ENCODE measurements at places on chromosomes 7 and 10. TPM values are rescaled to one million over a fixed set of nuclear protein-coding genes. Genes with fewer than 3 reads are reported as not detected.

The UPK3BL1 gene
- total RNA-seq = 65.0 TPM

The POT1 gene
- 16.1 TPM for total RNA-seq

DNA sequence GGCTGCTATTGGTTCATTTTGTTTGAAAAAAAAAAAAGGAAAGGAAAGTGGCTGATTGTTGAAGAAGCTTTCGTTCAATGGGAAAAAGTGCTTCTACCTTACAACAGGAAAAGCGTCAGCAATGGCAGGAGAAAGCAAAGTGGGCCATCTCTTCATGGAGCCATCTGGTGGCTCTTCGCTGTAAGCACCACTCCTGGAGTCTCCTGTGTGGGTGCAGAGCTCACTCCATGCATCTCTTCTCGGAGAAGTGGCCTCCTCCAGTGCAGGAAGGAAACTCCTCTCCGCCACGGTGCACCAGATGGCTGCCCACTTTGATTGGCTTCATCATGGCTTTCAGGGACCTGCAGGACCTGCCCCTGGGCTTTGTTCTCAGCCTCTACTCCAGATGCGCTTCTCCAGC is 250.9 kb downstream of the PTEN start:
- H3K36me3 ChIP-seq = no peaks in the 10 kb centered on the region
- peaks cover 14% of the 10 kb centered on the region for H3K4me1 ChIP-seq
- H3K27me3 ChIP-seq = no peaks in the 10 kb centered on the region
- H3K27ac ChIP-seq = no peak overlapping the region
- peak; percentile 77 for DNase-seq

DNA sequence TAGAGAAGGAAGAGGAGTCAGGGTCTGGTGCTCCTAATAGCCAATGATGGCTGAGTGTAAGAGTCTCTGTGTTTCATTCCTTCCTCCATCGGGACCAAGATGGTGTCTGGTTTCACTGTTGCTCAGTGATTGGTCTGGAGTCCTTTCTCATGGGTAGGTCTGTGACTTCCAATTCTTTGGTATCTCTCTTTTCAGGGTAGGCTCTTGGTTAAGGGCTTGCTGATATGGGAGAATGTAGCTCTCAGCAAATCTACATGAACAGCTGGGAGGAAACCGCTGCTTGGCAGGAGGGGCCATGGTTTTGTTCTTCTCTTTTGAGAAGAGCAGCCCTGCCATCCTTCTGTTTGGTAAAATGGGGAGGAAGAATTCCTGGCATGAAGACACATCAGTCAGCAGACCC is 209.1 kb upstream of the PODXL start:
- no peak for DNase-seq
- H3K27ac ChIP-seq = no peak overlapping the region
- H3K4me3 ChIP-seq = no peak overlapping the region
- H3K36me3 ChIP-seq = no peaks in the 10 kb centered on the region
- no peaks in the 10 kb centered on the region for H3K27me3 ChIP-seq

- H3K27me3 ChIP-seq = no peaks in the 10 kb centered on the region
- no peak overlapping the region for H3K27ac ChIP-seq
- no peaks in the 10 kb centered on the region for H3K36me3 ChIP-seq
- DNase-seq = no peak
- peaks cover 7% of the 10 kb centered on the region for H3K4me1 ChIP-seq
Observed at GRCh38 chr7:116698930-116699721, 27.1 kb downstream of the MET start.

DNA sequence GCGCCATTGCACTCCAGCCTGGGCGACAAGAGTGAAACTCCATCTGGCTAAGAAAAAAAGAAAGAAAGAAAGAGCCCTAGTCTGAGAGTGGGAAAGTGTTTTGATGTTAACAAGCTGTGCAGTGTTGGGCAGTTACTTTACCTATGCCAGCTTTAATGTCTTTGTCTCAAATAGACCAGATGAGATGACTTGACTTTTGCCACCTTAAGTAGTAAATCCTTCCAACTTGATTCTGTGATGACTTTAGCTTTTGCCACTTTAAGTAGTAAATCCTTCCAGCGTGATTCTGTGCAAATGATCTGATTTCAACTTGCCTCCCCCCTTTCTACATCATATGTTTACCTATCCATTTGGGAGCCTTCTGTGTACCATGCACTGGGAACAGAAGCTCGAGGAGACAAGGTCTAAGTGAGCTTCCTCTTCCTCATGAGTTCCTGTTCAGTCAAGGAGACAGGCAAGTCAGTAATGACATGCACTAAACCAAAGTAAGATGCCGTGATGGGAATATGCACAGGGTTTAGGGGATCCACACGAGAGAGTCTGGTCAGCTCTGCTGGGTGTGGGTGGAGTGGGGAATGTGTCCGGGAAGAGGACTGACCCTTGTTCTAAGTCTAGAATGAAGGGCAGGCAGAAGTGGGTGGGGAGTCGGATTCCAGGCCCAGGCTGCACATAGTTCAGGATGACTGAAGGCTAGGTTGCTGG is 17.2 kb downstream of the INPP5F start:
- H3K4me3 ChIP-seq = no peak overlapping the region
- no peak for DNase-seq
- H3K4me1 ChIP-seq = peaks cover 2% of the 10 kb centered on the region
- no peaks in the 10 kb centered on the region for H3K27me3 ChIP-seq

- no peak overlapping the region for H3K4me3 ChIP-seq
- H3K27ac ChIP-seq = no peak overlapping the region
- DNase-seq = peak; percentile 82
- peaks cover 16% of the 10 kb centered on the region for H3K36me3 ChIP-seq
- no peaks in the 10 kb centered on the region for H3K4me1 ChIP-seq
Observed at GRCh38 chr10:132729810-132730572, 56.0 kb downstream of the NKX6-2 start.

- H3K4me3 ChIP-seq = peak overlapping the region; percentile 34
- no peaks in the 10 kb centered on the region for H3K27me3 ChIP-seq
- peaks cover 10% of the 10 kb centered on the region for H3K4me1 ChIP-seq
- peak overlapping the region; percentile 7 for H3K27ac ChIP-seq
- DNase-seq = no peak
Observed at GRCh38 chr10:15083674-15084501, 4.7 kb downstream of the ACBD7 start.

Data from upper lobe of left lung (tissue), 6 donors.